Tongue (tissue), 3 donors: ENCODE measurements at places on chromosomes 7 and 10.
A peak's percentile ranks its signal among the peaks of the same experiment; 100 is the strongest.

- DNase-seq = no peak
These were observed 17.5 kb upstream of the ANLN start for GRCh38 chr7:36372156-36372555.

- no peak for DNase-seq
These were observed 115.6 kb upstream of the PHYHIPL start for GRCh38 chr10:59060852-59061251.

- DNase-seq = no peak
These were observed 329.6 kb upstream of the NPVF start for GRCh38 chr7:25557930-25558329.

GRCh38 chr10:91317541-91317940 lies 92.6 kb upstream of the HECTD2 start:
- DNase-seq = no peak

GRCh38 chr7:1458683-1459511 lies at the start of gene MICALL2:
MICALL2 (minus strand) TSS chr7:1459470; CDS start chr7:1459326, 144 bp downstream.
- peak; percentile 67 for DNase-seq

DNA sequence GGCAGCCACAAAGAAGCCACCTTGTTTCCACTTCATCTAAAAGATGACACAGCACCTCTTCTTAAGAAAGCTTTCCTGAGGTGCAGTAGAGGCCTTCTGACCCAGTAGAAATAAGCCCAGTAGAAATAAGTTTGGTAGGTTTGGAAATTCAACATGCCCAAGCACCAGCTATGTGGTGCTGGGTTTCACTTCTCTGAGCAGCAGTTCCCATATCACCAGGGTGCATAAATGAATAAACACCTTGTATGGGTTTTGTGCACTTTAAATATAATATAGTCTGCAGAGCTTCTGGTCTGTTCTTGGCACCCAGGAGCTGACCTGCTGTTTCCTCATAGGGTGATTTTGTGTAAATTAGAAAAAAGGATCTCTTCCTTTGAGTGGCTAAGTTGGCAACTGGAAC lies 492.4 kb upstream of the SORCS1 start:
- no peak for DNase-seq

DNA sequence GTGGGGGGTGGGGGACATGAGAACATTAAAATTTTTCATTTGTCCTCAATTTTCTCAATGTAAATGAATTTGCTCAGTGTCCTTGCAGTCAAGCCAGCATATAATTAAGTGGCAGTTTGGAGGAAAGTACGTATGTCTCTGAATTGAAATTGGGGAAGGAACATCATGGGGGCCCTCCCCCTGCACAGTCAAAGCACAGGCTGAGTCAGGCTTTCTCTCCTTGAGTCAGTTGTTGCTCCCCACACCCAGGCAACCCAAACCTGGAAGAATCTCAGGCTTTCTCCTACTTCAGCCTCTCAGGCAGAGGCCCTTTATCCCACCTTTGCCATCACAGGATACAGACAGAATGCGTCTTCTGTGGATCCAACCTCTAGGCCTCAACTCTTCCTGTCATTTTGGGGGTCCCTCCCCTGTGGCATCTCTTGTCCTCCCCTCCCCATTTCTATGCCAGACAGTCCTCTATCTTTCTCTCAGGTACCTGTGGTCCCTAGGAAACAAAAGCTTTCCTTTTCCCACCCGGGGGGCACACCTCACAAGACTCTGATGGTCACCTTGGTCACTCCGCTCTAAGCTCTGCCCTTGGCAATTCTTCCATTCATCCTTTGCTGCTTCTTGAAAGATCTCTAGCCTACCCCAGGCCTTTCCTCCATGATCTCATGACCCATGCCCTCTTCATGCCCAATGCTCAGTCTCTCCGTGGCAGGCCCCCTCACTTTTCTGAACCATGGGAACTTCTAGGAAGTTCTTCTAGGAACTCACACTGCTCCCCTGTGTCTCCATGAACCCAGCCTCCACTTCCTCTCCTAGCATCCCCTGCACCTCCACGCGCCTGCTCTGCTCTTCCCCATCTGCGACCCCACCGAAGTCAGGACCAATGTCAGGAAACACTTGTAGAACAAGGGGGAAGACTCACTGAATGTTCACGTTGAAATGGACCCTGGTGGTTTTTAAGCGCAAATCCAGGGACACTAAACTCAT lies 40.4 kb downstream of the CREB3L2 start:
- DNase-seq = no peak

GRCh38 chr10:118986815-118987790 lies 42.4 kb upstream of the NANOS1 start:
- DNase-seq = no peak

- no peak for DNase-seq
These were observed 5.6 kb upstream of the IFIT2 start for GRCh38 chr10:89296220-89296648.

DNA sequence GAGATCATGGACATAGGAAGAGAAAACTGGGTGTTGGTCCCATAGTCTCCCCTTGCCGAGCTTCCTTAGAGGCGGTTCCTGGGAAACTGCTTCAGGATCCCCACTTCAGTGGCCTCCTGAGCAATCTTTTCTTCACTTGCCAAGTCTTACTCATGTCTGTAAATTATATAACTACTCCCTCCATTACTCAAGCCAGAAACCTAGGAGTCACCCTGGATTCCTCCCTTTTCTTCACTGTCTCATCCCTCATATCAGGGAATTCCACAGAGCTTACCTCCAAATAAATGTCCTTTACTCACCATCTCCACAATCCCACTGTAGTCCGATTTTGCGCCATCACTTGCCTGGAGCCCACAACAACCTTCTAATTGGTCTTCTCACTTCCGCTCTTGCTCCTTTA lies 29.1 kb upstream of the TRUB1 start:
- no peak for DNase-seq

DNA sequence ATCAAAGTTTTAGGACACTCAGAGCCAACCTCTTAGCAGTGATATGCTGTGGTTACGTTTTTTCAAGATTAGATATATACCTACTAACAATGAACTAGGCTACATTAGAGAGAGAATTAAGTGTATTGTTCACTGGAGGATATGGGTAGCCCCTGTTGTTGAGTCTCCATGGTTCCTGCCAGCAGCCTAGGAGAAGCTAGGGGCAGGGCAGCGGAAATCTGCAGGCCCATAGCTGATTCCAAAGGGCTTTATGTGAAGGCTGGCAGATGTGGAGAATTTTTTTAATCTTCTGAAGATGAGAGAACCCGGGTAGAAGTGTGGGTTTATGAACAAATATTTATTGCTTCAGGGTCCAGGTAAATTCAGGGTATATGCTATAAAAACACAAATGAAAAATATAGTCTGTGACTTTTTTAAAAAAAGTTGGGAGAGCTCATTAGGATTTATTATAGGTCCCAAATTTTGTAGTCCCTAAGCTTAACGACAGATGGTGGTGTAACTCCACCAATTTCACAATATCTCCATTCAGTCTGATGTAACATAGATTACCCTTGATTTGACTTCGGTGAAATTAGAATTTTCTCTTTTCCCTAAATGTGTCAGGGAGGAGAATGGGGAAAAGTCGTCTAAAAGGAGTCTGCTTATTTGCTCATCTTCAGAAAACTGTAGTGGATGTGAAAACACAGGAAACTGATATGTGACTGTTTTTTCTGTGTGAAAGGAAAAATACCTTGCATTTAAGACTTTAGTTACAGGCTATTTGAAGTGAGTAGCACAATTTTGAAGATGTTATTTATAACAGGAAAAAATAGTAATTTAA lies 163.0 kb upstream of the PPP1R3A start:
- DNase-seq = peak; percentile 90

DNA sequence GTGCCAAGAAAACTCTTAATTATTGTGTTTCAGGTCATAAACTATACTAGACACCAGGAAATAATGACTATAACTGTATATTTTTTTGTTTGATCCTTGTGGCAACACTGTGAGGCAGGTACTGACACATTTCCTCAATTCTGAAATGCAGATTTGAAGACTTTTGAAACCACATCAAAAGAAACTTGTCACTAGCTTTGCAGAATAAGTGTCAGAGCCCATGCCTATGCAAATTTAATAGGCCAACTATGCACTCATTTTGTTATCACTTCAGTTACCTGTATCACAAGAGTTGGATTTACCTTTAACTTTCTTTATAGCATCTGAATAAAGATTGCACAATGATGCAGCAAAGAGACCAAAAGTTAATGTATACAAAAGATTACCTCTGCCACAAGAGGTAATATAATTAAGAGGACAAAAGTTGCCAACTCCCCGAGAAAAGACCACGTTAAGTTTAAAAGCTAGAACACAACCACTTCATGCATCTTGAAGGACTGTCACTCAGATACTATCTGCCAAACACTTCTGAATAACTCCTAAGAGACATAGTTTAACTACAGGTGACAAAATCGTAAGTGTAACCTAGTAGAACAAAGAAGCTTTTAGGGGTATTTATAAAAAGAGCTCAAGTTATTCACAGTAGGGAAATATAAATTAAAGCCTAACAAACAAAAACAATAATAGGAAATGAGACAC lies 80.5 kb downstream of the ELAPOR2 start:
- no peak for DNase-seq

DNA sequence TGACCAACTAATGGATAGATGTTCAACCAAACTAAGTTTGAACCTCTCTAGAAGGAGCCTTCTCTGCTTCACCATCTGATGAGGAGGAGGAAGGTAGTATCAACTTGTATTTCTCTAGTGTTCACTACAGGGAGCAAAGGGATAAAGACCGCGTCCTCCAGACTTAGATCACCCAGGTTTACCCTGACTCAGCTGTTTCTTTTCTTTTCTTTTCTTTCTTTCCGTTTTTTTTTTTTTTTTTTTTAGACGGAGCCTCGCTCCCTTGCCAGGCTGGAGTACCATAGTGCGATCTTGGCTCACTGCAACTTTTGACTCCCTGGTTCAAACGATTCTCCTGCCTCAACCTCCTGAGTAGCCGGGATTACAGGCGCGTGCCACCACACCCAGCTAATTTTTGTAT lies 59.8 kb downstream of the C10orf105 start:
- no peak for DNase-seq

- DNase-seq = no peak
These were observed 114.6 kb downstream of the PARP12 start for GRCh38 chr7:139948167-139948566.

DNA sequence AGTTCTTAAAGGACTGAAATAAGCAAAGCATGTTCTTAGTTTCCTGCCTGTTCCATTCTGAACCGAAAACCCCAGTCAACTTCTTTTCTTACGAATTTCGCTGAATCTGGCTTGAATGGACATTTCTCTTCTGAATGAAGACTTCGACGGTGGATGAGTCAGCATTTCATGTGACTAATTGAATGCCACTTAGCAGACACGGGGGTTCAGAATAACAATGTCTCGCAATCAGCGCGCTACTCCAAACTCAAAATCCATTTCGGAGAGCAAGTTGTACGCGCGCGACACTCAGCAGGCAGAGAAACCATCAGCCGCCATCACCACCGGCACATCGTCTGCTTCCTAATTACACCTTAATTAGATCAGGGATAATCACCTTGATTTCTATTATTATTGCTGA lies 239.0 kb upstream of the KLF6 start:
- no peak for DNase-seq

- DNase-seq = peak; percentile 45
These were observed 181.3 kb downstream of the MAGI2 start for GRCh38 chr7:79272066-79272669.

GRCh38 chr10:92961638-92962037 lies 99.0 kb upstream of the CYP26C1 start:
- no peak for DNase-seq

- DNase-seq = no peak
These were observed 23.9 kb downstream of the ESYT2 start for GRCh38 chr7:158805414-158805813.

- DNase-seq = peak; percentile 21
These were observed 228.9 kb downstream of the AGMO start for GRCh38 chr7:15332956-15333355.

- no peak for DNase-seq
These were observed 282.1 kb upstream of the BMPER start for GRCh38 chr7:33623267-33623666.

DNA sequence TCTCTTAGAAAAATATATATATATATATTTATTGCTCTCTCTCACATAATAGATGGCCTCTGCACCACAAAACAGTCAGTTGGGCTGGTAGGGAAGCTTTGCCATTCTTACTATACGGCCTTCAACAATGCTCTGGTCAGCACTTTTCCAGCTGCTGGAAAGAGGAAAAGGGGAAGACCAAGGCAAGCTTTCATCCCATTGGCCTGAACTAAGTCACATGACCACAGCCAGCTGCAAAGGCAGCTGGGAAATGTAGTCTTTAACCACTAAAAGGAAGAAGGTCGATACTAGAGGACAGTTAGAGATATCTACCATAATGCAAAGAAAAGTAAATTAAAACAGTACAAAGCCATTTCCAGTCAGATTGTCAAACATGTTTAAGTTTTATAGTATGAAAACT lies 58.4 kb upstream of the MACROH2A2 start:
- peak; percentile 39 for DNase-seq

DNA sequence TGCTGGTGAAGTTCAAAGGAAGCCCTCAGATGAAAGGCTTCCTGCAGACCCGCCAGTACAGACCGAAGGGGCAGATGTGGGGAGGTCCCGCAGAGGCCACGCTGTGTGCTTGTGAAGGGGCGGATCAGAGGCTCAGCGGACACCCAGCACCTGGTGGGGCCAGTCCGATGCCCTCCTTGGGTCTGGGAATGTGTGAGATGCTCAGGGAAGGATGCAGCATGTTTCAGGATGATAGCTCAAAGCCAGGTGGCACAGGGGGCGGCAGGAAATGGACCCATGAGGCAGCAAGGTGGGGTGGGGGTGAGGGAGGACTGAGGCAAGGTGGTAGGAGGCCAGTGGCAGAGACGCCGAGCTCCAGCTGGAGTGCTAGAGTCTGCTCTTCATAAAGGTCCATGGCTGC lies 27.9 kb upstream of the HSPA12A start:
- DNase-seq = no peak

GRCh38 chr7:27181795-27182275 lies 3.2 kb downstream of the HOXA11 start:
- no peak for DNase-seq

- DNase-seq = no peak
These were observed 7.9 kb upstream of the XPNPEP1 start for GRCh38 chr10:109931163-109931562.

- DNase-seq = no peak
These were observed 21.8 kb upstream of the MYL7 start for GRCh38 chr7:44162785-44163395.

GRCh38 chr10:71845410-71846405 lies 5.3 kb downstream of the PSAP start:
- DNase-seq = no peak

- DNase-seq = no peak
These were observed 154.6 kb upstream of the GDF10 start for GRCh38 chr10:47145290-47145934.

DNA sequence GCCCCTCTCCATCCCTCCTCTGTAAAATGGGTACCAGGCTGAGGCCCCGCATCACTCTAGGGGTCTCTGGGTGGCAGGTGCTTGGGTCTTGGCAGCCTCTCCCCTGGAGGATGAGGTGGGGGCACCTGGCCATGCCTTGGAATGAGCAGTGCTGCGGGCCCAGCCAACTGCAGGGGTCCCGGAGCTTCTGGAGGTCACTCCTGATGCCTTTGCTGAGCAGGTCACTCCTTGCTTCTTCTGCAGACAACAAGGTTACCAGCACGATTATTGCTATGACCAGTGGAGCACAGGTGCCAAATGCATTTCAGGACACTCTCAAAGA lies 22.4 kb upstream of the ZNF488 start:
- DNase-seq = no peak
